ENCODE measurements at places on chromosomes 6 and 20.

DNA sequence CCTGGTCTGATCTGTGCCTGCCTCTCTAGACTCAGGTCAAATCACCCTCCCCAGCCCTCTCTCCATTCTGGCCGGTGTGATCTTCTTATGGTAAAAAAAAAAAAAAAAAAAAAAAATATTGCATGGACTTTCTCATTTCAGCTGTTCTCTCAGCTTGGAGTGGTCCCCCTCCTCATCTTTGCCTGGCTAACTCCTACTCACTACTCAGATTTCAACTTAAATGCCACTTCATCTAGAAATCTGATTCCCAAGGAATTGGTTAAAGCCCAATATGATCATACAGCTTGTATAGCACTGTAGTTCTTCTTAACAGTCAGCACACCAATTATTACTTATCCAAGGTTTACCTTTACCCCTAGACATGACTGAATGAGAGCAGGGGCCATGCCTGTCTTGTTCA, 105.9 kb upstream of the CARMIL1 start:
- no peak for DNase-seq

DNA sequence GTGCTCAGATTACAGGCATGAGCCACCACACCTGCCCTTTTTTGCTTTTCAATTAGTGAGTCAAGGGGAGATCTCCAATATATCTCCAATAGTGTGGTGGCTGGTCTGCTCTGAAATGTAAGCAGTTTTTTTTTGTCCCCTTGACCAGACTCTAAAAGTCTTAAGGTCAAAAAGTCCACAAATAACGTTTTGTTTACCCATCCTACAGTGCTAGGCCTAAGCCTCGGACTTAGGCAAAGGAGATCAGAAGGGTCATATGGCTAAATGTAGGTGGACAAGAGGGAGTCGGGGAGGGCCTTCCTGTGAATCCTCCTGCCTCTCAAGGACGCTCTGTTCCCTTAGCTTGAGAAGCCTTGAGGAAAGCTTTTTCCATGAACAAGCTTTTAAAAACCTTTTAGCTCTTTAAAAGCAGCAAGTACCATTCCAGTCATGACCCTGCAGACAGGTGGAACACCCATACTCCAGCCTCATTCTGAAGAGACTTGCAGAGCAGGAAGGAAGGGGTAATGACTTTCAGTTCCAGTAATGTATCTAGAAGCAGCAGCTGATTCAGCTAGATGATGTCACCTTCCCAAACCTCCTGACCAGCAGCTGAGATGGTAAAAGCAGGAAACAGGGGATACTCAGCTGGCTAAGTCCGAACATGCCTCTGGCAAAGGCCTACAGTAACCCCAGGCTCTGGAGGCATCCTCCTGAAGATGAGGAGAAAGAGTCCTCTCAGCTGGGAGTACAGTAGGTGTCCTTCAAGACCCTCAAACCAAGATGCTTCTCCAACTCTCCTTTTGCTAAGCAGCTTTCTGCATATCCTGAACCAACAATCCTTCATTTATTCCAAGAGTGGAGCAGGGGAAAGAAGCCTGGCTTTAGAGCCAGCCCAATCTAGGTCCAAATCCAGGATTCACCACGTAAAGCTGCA, 23.6 kb downstream of the BCL2L1 start:
- DNase-seq, result no peak

DNA sequence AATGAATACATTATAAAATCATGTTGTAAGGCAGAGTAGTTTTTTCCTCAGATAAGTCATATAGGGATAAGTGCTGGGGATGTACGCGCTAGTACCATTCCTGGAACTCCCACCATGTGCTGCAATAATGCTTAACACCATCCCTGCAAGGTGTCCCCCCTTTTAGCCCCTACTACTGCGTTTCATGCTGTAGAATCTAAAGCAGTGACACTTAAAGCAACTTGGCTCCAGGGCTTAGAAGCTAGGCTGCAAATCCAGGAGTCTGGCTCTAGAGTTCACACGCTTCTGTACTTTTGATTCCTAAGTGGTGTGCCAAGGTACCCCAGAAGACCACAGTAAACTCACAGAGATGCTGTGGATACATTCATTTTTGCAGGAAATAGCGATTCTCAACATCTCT, 183.1 kb downstream of the DOK5 start:
- no peak for DNase-seq

GRCh38 chr6:166673309-166673708, 46.3 kb upstream of the RPS6KA2 start:
- DNase-seq, result no peak

GRCh38 chr20:49635166-49635565, 67.2 kb upstream of the PTGIS start:
- no peak for DNase-seq

GRCh38 chr6:15350386-15351083, 104.7 kb downstream of the JARID2 start:
- no peak for DNase-seq

GRCh38 chr6:81999826-82000225, 247.3 kb upstream of the TENT5A start:
- DNase-seq, result no peak

- DNase-seq, result no peak
Observed at GRCh38 chr6:6001443-6001842, 5.3 kb downstream of the NRN1 start.

DNA sequence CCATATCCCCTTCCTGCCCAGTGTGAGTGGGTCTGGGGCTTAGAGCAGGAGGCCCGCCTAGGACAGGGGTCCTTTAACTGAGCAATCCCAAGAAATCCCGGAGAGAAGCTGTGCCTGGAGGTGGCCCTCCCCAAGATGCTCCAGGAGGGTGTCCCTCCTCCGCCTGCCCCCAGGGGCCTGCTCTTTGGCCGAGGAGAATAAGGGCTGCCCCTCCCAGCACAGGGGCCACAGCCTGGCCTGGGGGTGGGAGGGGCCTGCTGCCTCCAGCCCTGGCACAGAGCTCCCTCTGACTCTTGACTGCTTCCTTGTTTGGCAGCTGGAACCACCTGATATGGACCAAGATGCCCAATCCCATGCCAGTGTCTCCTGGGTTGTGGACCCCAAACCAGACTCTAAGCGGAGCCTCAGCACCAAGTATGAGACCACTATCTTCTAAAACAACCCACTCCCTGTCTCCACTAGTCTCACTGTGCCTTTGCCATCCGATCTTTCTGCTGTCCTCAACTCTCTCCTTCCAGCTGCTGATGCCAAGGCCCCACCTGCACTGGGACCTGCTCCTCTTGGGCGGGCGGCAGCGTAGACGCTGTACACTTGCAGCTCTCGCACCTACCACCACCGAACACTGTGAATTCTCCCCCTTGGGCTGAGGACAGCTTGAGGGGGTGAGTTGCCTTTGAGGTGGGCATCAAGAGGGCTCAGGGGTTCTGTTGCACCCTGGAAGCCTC, 54.3 kb downstream of the TCP11 start:
- no peak for DNase-seq

- DNase-seq, result peak; percentile 53
Observed at GRCh38 chr20:2305946-2306345, 10.1 kb downstream of the TGM3 start.

DNA sequence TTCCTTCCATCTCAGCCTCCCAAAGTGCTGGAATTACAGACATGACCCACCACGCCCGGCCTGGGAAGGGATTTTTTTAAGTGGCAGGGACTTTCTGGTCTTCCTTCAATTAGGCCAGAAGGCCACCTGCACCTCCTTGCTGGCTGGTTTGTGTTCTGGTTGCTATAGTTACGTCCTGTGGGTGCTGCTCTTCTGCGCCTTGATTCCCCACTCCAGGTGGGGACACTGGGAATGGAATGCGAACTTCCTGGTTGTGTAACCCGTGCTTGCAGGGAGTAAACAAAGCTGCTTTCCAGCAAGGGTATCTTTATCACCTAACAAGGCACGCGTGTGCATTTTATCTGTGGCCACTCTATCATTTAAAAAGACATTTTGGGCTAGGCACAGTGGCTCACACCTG, 117.7 kb downstream of the PLEKHG1 start:
- DNase-seq, result no peak
